ENCODE measurements at places on chromosomes 7 and 10. TPM values are rescaled to one million over a fixed set of nuclear protein-coding genes. Genes with fewer than 3 reads are reported as not detected.

DNA sequence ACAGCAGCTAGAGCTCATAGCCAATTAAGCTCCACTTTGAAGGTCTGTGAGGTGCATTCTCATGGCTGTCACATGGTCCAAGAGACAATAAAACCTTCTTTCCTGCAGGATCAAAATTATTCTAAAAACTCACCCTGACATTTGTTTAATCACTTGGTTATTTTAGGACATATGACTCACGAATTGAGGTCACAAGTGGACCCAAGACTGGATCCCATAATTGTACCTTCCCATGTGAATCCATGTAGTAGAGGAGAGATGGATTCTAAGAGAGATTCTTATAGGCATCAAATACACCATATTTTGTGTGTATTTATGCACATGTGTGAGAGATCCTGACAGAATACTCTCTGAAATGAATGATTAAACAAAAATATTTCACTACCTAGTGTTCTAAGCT is 18.1 kb downstream of the POLR1F start:
- no peak for DNase-seq

- DNase-seq, result no peak
Observed at GRCh38 chr10:122173337-122173736, 97.8 kb upstream of the BTBD16 start.

DNA sequence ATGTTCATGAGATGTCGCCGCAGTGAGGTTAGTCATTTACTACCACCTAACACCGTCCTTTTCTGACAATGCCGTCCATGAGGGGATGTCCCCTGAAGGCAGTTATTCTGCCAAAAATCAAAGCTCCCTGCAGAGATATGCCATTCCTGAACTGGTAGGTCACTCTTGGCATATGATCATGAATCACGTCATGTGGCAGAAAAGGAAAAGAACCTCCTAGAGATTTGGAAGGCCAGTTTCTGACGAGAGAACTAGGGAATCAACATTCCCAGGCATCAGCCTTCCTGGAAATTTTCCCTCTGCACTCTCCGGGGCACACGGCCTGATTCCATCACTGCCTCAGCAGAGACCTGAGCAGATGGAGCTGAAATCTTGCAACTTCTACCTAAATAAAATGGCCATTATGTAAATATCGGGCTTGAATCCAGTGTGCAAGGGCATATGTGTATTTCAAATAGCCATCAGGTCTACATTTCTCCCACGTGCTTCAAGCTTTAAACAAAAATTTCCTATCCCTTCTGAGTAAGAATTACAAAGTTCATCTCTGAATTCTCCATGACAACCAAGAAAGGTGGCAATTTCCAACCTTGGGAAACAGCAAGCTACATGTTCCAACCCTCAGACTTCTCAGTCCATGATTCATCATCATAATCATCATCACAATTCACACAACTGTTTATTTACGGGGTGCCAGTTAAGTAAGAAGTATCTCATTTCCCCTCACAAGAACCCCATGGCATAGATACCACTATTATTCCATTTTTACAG is 46.5 kb downstream of the AMPH start:
- DNase-seq, result no peak

CPN1 gene
- total RNA-seq, result not detected

DNA sequence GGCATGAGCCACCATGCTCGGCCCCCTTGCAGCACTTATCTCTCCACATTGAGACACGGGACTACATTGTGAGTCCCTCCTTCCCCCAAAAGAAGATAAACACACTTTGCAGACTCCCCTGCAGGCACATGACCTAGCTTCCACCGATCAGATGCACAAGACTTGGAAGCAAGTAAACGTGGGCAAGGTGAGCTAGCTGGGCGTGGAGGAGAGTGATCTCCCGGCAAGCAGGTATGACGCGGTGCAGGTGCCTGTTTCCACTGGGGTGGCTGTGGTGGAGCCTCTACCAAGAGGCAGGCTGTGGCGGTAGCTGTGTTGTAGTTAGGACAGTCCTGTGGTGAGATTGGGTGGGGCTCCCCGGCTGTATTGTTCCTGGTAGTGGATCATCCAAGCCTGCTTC is 7.7 kb upstream of the COMTD1 start:
- no peak for DNase-seq

AZGP1 gene
- 30.3 TPM for total RNA-seq

DNA sequence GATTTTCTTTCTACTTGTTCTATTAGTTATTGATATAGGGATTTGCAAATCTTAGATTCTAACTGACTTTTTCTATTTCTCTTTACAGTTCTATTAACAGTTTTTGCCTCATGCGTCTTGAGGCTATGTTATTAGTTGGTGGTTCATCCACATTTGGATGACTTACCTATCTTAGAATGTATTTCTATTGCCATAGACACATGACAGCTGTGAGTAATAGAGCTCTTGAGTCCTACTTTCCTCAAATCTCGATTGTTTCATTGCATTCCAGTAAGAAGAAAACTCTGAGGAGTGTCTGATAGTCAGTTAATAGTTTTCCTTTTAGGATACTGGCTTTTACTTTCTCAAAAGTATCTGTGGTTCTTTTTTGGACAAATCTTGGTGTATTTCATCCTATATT is 241.4 kb upstream of the ZNF32 start:
- DNase-seq, result no peak

DNA sequence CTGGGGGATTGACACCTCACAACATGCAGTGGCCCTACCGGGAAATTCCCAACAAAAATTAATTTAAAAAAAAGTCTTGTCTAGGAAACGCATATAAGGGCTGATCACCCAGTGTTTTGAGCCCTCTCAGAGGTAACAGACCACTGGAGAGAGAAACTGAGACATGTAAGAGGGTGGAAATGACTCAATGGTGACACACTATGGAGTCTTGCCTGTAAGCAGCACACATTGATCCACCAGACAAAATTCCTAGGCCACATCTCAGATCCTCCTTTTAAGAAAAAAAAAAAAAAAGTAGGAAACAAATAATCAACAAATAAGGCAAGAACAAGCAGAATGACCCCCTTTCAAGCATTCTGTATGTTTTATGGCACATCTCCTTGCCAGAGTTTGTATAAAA is 296.2 kb downstream of the MAGI2 start:
- DNase-seq, result no peak

DNA sequence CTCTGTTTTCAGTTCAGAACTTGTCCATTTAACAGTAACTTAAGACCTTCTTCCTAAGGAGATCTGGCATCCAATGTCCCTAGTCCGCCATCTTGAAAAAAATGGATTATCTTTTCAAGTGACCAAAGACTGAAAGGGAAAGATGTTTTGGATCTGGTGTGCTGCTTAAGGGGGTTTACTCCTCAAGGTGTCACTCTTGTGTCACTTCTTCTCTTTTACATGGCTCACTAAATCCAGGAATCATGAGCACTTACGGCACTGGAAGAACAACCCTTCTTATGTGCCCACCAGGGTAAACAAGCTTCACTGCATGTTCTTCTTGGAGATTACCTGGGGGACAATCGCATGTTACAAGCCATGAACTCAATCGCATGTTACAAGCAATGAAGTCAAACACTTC is 43.7 kb downstream of the ANXA8 start:
- DNase-seq, result no peak

DNA sequence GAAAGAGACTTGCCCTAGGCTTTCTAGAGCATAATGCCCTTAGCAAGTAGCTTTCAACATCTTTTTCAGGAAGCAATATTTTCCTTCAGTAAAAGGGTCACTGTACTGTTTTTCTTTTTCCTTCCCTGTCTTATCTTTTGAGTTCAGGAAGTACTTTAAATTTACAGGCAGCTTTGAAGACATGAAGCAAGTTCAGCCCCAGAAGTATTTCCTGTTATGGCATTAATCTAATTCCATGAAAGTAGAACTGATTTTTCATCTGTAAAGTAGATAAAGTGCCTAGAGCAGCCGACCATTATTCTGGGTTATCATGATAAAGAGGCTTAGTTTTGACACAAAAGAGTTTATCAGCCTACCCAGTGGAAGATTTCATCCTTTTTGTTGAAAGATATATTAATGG is 288.2 kb downstream of the ADK start:
- DNase-seq, result no peak

GRCh38 chr7:155221547-155221946 is 76.1 kb upstream of the INSIG1 start:
- DNase-seq, result no peak

DNA sequence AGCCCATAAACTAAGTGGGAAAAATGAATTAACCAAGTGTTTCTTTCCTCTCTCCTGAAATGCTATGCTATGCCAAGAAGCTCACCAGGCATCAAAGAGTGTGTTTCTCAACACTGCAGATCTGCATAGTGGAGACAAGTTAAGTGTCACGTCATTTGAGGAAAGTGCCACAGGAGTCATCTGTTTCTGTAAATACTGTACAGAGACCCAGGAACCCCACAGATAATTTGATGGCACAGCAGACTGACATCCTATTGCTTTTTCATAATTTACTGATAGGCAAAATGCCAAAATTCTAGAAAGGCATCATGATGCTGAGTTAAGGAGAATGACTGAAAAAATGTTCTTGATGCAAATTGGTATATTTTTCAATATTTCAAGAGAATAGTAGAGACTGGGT is 124.3 kb downstream of the NRCAM start:
- DNase-seq, result no peak

DNA sequence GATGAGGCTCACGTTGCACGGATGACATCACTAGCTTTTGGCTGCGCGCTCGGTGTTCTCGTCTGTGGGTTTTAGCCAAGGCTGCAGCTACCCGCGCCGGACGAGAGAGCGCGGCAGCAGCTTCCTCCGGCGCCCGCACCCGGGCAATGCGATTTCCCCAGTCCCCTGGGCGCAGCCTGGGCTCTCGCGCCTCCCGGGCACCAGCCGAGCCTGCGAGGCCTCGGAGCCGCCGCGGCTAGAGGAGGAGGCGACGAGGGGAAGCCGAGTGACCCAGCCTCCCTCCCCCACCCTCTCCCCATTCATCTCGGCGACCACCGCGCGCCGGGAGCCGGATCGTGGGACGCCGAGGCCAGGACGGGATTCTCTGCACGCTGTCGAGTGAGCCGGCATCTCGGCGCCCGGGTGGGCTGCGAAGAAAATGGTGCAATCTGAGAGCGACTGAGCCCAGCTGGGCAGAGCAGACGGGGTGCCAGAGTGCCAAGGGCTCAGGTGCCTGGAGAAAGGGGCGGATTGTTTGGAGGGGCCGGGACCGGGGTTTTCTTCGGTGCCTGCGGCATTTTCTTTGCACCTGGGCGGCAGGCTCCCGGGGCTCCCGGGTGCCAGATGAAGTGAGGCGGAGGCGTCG is 1.2 kb upstream of the TMEM178B start:
- DNase-seq, result peak; percentile 51

TWNK gene
- 4.0 TPM for total RNA-seq

- no peak for DNase-seq
Observed at GRCh38 chr10:104907521-104907920, 266.4 kb downstream of the SORCS3 start.

- no peak for DNase-seq
Observed at GRCh38 chr10:52635651-52636050, 136.9 kb downstream of the MBL2 start.

DNA sequence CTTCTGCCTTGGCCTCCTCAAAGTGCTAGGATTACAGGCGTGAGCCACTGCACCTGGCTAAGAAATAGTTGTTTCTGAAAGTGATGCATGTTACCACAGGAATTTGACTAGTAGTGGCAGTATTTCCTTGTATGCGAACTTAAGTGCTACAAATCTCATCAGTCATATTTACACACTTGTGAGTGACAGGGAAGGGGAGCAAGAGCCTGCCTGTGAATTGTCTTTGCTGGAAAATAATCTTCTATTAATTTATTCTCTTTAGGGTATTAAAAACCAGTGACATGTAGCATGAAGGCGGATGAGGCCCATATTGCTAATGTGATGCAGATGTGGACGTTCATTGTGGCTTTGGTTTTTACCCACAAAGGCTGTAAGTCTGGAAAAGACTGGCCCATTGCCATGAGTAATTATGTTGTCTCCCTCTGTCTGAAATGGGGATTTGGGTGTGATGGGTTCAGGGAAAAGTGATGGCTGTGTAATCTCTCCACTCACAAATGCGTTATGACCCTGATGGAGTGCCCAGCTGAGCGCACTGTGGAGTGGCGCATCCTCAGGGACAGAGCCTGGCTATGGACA is 97.6 kb downstream of the CCNY start:
- DNase-seq, result no peak

GRCh38 chr10:44949127-44949802 is 10.3 kb upstream of the RASSF4 start:
- no peak for DNase-seq

DNA sequence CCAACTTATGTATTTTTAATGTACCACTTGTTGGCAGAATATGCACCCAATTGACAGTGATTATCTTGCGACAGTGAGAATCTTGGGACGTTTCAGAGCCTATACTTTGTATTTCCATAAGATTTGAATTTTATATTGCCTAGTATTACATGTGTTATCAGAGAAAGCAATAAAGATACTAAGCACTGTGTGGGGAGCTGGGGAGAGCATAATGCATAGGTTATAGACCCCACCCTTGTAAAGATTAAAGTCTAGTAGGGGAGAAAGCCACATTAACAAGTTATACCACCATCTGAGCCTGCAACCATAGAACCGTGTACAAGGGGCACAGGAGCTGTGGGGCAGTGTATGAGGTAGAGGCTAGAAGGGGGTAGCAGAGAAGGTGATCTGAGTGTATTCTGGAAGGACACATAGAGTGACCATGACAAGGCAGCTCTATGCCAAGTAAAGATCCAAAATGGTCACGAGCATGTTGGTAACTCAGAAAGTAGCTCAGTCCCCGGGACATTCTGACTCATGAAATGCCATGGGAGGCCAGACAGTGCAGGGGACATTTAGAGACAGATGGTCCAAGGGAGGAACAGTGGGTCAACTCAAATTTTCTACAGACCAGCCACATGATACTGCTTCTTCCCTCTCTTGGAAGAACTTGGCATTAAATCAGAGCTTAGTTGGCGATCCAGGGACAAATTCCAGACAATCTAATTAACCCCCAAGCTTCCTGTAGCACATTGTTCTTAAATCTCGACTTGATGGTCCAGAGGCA is 84.5 kb downstream of the ADRA2A start:
- no peak for DNase-seq

- DNase-seq, result no peak
Observed at GRCh38 chr7:152148706-152149105, 123.2 kb downstream of the GALNT11 start.

DNA sequence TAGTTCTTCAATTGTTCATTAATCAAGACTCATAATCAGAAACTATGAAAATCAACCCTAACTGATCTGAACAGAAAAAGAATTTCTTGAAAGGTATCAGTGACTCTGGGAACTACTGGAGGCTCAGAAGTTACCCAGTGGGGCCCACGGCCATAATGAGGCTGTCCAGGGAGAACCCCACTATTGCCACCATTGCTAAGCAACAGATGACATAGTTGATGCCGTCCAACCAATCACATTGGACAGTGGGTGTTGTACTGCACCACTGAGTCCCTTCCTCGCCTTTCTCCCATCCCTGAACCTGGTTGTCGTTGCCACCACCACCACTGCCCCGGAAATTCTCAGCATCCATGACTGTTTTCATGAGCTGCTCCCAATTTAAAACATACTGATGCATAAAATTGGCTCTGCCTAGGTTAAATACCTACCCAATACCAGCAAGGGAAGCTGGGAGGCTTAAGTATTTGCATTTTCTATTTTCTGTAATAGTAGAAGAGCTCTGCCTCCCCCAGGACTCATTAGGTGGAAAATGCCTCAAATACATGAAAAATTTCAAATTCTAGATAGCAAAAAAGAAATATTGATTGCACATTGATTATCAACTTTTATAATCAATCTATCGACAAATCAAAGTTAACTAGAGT is 26.7 kb upstream of the USP6NL start:
- DNase-seq, result no peak

- peak; percentile 67 for DNase-seq
Observed at GRCh38 chr7:28956608-28957063, 1.5 kb downstream of the TRIL start.

TMEM26 gene
- total RNA-seq, result 0.54 TPM
